ENCODE measurements at places on chromosomes 4 and X.

DNA sequence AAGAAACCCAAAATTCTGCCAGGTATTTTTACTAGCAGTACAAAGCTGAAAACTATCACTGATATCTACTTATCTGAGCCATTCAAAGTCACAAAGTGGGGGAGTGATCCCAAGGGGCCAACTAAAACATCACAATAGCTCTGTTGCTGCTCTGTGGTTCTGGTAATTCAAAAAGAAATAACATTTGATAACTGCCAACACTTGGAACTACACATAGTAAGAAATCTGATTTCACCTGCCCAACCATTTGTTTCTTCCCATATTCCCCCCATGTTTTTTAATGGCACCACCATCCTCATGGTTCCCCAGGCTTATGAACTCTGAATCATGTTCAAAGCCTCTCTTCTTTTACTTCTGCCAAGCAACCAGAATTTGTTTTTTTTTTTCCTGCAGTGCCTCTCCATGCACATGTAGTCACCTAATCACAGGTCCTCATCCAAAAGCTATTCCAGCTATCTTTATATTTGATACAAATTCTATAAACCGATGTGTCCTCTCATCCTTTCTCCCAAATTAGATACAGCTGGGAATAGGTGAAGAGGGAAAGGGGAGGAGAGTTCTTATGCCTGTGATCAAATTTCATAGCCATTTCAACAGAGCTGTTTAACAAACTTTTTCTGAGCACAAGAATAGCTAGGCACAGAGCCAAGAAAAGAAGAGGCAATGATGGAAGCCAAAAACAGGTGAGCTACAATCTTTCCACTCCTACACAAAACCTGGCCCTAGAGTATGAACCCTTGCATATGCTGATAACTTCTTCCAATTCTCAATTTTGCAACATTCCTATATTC is 7.7 kb downstream of the AMMECR1 start:
- no peak for DNase-seq

DNA sequence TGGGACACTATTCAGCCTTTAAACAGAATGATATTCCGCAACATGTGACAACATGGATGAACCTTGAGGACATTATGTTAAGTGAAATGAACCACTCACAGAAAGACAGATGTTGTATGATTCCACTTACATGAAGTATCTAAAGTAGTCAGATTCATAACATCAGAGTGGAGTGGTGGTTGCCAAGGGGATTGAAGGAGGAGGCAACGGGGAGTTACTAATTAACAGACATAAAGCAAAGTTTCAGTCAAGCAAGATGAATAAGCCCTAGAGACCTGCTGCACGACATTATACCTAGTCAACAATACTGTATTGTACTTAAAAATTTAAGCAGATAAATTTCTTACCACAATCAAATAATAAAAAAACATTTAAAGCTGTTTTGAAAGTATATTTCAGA is 105.0 kb upstream of the NR0B1 start:
- no peak for DNase-seq

- DNase-seq, result no peak
These were observed 47.2 kb upstream of the RPS6KA3 start for GRCh38 chrX:20313899-20314298.

DNA sequence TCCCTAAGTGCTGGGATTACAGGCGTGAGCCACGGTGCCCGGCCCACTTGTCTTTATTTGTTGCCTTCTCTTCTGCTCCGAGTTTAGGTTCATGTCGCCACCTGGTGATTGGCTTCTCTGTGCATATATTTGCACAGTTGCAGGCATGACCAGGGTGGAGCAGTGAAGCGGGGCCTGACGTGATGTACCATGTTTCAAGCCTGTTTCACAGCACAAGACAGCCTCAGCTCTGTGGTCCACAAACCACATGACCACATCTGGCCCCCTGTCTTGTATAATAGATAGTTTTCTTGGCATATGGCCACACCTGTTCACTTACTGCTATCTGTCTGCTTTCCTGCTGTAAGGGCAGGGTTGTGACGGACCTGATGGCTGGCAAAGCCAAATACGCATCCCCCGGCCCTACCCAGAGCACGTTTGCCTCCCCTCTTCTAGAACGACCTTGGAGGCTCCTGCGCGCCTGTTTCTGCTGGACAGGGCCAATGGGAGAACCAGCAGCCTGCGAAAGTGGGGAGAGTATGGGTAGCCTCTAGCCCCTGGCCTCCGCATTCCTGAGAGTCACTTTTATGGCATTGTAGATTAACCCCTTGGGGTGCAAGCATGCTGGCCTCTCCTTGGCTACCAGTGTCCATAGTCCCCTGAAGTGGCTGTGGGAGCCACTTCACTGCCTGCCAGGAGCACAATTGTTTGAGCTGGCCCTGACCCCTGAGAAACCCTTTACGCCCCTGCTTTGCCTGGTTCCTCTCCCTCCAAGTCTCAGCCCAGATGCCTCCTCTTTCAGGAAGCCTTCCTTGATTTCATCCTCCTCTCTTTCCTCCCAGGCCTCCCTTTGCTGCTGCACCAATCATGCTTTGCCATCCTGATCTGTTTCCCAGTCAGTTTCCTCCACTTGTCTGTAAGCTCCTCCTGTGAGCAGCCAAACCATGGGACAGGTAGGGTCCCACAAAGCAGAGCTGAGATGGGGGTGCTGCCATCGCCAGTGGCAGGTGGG is 6.0 kb upstream of the SH3TC1 start:
- no peak for DNase-seq

DNA sequence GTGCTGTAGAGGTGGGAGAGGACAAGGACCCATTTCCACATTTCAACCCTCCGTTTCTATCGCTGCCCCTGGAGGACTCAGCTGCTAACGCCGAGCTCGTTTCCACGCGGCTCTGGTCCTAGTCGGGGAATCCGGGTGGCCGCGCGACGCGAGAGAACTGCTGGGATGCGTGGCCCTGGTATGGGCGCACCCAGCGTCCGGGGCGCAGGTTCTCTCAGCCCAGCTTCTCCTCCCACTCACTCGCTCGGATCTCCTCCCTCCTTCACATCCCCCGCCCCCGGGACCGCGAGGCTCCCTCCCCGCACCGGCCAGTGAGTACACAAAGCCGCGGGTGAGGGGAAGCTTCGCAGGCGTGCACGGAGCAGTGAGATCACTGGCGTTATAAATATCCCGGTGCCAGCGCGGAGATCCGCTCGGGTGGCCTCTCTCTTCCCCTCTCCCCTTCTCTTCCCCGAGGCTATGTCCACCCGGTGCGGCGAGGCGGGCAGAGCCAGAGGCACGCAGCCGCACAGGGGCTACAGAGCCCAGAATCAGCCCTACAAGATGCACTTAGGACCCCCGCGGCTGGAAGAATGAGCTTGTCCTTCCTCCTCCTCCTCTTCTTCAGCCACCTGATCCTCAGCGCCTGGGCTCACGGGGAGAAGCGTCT is at the start of gene FGF5:
Gene FGF5, plus strand, starts transcription at position 412 of the 649 bp plus-strand sequence. Its CDS starts 161 bp downstream, at position 573.
- DNase-seq, result no peak

- DNase-seq, result no peak
These were observed 11.9 kb upstream of the AREG start for GRCh38 chr4:74433043-74433442.

- DNase-seq, result no peak
These were observed 321.2 kb upstream of the F9 start for GRCh38 chrX:139209342-139209741.

DNA sequence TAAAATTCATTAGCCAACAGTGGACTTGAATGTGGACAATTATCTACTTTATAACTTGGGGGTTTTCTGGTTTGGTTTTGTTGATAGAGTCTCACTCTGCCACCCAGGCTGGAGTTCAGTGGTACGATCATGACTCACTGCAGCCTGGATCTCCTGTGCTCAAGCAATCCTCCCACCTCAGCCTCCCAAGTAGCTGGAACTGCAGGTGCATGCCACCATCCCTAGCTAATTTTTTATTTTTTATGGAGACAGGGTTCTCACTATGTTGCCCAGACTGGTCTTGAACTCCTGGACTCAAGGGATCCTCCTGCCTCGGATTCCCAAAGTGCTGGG is 12.4 kb upstream of the ELF2 start:
- no peak for DNase-seq

DNA sequence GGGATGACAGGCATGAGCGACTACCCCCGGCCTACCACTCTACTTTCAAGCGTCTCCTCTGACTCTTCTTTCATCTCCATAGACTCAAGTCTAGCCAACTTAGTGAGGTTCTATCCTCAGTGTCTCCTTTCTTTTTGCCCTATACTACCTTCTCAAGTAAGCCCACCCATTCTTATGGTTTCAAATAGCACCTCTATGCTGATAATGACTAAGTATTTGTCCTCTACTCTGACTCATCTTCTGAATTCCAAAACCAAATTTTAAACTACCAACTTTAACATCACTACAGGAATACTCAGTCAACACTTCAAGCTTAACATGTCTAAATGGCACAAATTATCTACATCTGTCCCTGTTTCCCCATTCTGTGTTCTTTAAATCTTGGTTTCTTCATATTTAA is 47.8 kb downstream of the ELF2 start:
- no peak for DNase-seq

GRCh38 chr4:155734065-155734464 is 24.8 kb upstream of the GUCY1B1 start:
- DNase-seq, result no peak

GRCh38 chrX:75278991-75279390 is 5.1 kb downstream of the UPRT start:
- DNase-seq, result no peak

DNA sequence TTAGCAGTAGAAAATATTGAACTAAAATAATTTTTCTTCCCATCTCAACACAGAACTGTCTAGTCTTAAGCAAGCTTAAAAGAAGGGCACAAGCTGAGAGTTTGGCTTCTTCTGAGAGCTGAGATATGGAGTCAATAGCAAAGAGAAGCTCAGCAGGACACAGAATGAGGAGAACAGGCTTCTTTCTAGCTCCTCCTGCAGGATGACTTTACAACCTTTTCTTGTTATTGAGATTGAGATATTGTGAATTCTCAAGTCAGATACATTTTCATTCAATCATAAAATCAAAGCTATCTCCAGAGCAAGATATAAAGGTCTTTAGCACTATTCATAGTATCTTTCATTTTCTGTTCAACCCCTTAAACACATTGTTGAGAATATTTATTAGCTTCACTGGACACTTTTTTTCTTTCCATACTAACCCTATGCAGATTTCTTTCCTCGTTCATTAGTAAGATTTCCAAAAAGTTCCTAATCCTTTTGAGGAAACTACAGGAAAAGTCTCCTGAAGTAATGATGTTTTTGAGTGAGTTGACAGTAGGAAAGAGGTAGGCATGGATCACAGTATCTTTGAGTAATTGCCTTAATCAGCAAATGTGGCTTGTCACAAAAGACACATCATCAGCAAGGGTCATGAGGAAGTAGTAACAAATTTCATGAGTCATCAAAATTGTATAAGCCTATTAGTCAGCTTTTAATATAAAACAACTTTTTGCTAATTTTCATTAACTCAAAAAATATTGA is 17.8 kb upstream of the CXCL3 start:
- no peak for DNase-seq

DNA sequence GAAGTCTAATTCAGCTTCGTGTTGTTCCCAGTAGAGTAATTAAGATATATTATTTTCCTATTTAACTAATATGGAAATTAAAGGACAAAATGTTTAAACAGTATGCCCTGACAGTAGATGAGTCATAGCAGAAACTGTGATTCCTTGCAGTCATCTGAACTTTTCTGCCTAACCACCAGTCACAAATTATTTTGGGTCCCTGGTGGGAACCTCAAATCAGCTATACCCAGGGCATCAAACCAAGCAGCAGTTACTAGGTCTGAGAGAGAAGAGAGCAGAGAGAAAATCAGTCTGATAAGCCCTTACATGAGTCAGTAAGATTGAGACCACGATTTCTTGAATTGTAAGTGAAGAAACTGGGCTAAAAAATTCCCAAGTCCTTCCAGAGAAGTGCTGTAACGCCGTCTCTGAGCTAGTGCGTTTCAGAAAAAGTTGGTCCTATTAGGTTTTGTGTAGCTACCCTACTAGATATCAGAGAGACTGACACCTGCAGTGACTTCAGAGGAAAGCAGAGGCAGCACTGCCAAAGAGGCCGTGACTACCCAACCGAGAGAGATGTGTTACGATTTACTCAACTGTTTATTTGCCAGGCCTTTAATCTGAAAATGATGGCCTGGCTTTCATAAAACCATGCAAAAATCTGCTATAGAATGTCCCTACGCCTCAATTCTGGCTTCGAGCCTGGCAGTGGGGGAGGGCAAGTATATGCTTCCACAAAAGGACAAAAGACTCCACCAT is 21.7 kb upstream of the GPM6A start:
- DNase-seq, result no peak

Measured in left forelimb (tissue), 1 donor.